ENCODE measurements at places on chromosomes 4 and X.

DNA sequence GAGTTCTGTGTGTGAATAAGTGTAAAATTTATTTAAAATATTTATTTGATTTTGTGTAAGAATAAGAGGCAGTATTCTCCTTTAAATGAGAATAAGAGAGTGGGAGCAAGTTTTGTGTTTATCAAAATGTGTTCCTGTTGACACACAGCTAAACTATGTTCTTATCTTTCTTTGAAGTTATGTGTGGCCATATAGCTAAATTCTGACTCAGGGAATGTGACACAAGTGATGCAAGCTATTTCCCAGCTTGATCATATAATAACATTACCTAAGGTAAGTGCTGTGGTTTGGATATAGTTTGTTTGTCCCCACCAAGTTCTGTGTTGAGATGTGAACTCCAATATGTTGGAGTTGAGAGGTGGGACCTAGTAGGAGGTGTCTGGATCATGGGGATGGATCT lies 740.0 kb upstream of the IGFBP7 start:
- DNase-seq = no peak

DNA sequence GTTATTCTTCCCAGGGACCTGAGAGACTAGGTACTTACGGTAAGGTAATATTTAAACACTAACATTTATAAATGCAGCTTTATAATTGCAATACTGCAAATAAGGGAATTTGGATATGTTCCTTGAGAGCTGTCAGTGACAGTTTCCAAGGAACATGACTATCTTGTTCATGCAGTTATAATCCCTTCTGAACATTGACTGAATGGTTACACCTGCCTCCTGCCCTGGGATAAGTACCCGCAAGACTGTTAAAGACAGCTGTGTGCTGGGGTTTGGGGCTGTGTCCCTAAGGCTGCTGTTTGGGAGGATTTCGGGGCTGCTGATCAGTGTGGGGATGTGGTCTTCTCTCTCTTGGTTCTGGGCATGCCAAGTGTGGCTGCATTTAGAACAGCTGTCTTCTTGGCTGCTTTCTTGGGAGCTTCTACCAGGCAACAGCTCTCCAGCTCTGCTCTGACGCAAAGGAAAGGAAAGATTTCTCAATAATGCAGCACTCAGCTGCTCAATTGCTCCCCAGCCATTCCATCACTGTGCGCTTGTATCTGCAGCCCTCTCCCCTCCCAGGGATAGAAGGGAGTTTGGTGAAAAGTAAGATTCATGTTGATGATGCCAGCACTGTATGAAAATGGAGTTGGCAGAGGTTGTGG lies 298.8 kb upstream of the TAPT1 start:
- no peak for DNase-seq

GRCh38 chrX:489820-490219 lies 103.1 kb upstream of the PPP2R3B start:
- DNase-seq = no peak

DNA sequence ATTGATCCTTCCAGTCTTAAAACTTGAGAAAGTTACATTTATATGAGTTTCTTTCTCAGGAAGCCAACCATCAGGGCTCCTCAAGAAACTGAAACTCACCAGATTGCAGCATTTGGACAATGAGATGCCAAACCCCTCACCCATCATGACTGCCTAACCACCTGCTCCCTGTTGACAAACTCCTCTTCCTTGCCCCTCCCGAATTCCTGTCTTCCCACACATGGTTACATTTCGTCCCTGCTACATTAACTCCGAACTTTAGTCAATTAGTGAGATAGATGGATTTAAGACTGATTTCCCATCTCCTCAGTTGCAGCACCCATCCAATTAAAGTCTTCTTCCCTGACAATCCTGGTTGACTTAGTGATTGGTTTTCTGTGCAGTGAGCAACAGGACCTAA lies 118.7 kb downstream of the ZNF330 start:
- no peak for DNase-seq

DNA sequence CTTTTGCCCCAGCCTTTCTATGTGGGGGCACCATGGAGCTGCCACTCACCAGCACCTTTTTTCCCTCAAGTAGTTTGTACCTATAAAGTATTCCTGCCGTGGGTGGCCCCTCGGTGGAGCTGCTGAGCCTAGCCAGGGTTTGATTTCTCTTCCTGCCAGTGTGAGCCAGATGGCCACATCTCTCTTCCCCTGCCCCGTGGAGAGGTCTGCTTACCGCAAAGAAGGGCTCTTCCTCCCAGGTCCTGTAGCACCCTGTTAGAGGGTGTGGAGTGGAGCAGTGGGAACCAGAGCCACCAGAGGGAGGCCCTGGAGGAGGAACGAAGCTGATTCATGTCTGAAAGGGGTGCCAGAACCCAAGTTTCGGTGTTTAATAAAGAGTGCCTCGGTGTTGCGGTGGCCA lies 95.4 kb downstream of the PTTG2 start:
- no peak for DNase-seq

GRCh38 chr4:139457318-139457717 lies 3.4 kb downstream of the RAB33B start:
- no peak for DNase-seq

DNA sequence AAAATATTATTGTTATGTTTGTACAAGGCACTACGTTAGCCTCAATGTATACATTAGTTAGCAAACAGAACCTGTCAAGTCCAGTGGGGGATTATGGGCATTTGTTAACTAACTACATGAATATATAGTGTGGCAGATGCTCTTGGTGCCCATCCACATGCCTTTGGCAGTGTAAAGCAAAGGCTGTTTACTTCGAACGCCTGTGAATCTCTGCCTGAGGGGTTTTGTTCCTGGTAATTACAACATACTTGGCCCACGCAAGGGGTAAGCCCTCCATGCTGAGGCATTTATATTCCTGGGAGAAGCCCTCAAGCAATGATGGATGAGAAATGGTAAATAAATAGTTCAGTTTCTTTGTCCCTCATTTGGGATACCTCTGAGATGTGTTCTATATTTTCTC lies 119.7 kb downstream of the IL1RAPL1 start:
- DNase-seq = no peak

DNA sequence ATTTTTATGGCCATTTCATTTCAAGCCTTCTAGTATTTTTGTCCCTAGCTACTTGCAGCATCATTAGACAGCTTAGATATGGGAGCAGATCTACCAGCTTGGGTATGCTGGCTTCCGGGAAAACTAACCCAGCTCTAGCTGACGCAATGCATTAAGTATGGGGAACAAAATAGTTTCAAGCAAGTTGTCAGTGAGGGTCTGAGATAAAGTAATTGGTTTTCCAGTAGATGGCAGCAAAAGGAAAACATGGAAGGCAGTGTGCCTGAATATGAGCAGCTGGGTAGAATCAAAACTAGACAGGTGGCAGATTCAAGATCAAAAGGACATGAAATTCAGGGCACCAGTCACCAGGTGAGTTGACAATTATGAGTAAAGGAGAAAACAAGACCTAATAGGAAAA lies 340.9 kb upstream of the CTSO start:
- DNase-seq = no peak

DNA sequence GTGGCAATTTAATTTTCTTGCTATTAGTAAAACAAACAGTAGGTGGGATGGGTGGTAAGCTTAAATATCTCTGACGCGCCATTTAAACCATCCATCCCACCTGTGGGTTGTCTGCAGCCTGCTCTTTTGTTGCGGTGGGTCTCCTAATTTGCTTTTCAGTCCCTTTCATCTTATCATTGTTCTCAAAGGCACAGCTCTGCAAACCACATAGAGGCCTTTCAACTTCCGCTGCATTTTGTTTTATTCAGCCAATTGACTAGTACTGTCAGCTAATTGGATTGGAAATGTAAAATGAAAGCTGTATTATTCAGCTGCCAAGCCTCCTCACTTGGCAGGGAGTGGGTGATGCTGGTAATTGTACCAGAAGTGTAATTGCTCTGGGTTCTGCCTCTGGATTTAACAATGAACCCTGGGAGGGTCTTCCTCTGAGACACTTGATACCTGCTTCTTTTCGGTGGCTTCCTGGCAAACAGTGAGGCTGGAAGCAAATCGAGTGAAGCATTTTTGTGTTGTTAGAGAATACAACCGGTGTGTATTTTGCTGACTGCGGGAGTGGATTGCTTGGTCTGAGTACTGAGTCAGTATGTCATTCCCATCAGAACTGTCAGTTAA lies 165.6 kb downstream of the FRAS1 start:
- DNase-seq = no peak

GRCh38 chr4:24625091-24625490 lies 40.7 kb upstream of the DHX15 start:
- DNase-seq = no peak

DNA sequence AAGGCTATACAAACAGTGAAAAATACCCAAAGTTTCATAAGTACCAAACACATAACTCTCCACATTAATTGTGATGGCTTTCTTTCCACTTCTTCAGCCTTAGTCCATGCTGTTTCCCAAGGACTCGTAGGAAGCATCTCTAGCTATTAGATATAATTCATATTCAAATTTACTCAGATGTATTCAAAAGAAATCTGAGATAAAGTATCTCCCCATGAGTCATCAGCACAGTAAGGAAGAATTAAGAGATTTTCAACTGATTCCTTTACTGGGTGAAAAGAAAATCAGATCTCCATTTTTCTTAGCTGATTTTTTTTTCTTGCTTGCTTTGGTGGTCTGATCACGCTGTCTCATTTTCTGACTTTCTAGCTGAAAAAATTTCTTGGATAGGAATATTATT lies 71.7 kb downstream of the MID1 start:
- DNase-seq = no peak

- DNase-seq = no peak
These were observed 88.1 kb downstream of the COL4A5 start for GRCh38 chrX:108527724-108528123.

DNA sequence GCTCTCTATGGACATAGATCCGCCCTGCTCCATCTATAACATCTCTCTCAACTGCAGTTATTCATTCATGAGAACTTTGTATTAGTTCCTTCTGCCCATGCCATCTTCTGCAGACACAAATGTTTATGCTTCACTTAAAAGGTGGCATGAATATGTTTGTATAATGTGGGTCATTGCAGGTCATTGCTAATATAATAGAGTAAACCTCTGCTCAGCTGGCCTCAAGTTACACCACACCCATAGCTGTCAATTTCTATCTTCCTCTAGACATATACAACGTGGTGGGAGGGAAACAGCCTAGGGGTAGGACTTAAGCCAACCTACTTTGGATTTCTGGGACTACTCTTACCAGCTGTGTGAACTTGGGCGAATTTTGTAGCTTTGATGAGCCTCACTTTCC lies 129.8 kb downstream of the ATXN3L start:
- no peak for DNase-seq

- DNase-seq = no peak
These were observed 178.2 kb downstream of the RTL9 start for GRCh38 chrX:110536816-110537215.

DNA sequence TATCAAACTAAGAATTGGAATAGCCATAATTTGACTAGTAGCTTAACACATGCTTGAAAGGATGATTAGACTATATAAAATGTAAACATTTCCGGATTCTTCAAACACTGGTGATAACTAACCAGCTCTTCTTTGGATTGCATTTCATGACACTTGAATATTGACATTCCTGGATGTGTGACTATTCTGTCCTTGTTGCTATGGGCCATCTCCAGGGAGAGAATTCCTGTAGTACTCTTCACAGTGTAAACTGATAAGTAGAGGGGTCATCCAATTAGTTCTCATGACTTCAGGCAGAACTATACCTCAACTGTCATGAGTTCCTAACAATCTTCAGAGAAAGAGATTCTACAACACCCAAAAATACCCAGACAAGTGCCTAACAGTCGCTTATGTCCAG lies 1026.7 kb upstream of the TENM3 start:
- DNase-seq = no peak

GRCh38 chr4:6250235-6250983 lies 19.2 kb upstream of the WFS1 start:
- no peak for DNase-seq

GRCh38 chr4:114302472-114302871 lies 296.1 kb upstream of the UGT8 start:
- DNase-seq = no peak

- DNase-seq = no peak
These were observed 64.7 kb upstream of the BTC start for GRCh38 chr4:74858921-74859562.
